ENCODE measurements at places on chromosomes 3 and 15.

DNA sequence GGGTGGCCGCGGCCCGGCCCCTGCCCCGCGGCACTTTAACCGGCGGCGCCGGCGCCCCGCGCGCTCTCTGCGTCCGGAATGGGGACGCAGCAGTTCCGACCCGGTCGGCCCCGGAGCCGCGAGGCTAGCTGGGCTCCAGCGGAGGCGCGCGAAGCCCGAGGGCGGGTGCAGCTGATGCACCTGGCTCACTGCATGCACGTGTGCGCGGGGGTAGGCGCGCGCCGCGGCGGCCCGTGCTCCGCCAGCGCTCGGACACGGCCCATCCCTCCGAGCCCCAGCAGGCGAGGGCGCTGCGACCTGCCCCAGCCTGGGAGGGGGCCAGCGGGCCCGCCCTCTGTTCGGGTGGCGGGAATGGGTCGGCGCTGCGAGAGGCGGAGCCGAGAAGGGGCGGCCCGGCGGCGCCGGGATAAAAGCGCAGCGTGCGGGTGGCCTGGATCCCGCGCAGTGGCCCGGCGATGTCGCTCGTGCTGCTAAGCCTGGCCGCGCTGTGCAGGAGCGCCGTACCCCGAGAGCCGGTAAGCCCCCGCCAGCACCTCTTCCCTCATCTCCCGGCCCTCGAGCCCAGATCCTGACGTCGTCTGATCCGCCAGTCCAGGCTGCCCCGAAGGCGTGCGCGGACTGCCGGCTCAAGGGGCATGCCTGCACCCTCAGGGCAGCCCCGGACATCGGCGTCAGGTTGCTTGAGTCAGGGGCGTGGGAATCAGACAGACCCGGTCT, at the start of the genes CHDH and IL17RB:
TSS of gene CHDH (minus strand) at position 286 of the 717 bp plus-strand sequence. CDS start 22,411 bp downstream, outside the sequence.
TSS of gene IL17RB (plus strand) at position 435 of the 717 bp plus-strand sequence. CDS start at position 456, 21 bp downstream.
- peak; percentile 31 for DNase-seq

DNA sequence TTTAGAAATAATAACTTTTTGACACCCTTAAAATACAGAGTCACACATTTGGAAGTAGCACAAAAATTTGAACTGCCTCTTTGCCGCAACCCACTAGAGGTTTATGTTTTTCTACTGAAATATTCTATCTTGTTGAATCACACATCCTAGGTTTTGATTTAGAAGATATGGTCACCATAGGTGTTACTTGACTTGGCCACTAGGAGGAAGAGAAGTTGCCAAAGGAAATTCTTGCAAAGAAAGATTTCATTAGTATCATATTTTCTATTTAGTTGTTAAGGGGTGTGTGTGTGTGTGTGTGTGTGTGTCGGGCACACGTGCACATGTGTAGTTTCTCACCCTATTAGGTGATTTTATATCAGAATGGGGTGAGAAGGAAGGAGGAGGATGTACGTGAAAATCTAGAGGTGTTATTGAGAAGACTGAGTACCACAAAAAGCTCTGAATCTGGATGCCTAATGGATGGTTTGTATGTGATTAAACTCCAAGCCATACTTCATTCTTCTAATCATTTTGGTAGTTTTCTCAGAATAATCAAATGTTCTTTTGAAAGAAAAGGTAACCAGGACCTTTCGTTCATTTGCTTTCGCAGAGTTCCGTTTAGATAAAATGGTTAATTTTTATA, 31.5 kb downstream of the ZFAND6 start:
- DNase-seq, result no peak

DNA sequence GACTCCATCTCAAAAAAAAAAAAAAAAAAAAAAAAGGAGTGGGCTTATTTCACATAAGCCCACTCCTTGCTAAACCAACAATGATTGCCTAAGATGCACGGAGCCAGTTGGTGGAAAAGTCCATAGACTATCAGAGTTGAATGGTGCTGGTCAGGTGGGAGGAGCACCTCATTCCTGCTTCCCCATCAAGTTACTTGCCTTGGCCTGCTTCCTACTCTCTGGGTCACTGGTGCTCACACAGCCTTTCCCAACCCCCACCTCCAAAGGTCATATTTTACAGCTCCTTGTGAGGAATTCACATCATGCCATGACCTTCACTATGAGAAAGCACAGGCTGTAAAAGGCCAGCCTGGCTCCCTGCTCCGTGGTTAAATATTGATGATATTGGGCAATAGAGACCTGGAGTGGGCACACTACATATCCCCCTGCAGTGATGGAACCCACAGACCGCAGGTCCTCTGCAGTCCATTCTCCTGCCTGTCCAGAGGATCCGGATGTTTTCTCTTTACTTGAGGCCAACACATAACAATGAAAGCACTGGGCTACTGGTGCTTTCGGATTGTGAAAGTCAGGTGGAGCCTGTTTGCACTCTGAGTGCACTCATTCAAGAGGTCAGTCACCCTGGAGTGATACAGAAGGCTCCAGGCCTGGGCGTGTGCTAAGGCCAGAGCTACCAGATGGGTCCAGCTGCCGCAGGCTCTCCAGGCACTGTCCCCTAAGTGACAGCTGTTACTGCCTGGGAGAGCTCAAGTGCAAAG, at the start of gene SLC51B:
TSS of gene SLC51B (plus strand) at position 664 of the 758 bp plus-strand sequence. CDS start 4,618 bp downstream, outside the sequence.
- no peak for DNase-seq

DNA sequence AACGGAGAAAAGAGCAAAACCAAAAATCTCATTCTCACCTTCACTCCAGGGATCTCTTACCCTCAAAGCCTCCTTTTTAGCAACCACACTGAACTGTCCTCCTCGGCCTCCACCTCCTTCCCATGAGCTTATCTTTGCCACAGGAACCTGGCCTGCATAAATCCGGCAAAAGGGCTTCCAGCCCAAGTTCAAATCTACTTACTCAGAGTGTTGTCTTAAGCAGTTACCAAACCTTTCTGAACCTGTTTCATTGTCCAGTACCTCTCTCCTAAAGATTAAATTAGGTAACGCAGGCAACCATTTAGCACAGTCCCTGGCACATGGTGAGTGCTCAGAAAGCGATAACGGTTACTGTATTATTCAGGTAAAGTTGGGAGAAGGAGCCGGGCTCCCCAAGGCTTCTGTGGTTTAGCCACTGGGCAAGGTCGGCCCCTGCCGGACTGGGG, 777 bp downstream of the CIB1 start:
- DNase-seq, result no peak

- DNase-seq, result no peak
Measured at GRCh38 chr15:65653801-65654521, 32.2 kb downstream of the SLC24A1 start.

DNA sequence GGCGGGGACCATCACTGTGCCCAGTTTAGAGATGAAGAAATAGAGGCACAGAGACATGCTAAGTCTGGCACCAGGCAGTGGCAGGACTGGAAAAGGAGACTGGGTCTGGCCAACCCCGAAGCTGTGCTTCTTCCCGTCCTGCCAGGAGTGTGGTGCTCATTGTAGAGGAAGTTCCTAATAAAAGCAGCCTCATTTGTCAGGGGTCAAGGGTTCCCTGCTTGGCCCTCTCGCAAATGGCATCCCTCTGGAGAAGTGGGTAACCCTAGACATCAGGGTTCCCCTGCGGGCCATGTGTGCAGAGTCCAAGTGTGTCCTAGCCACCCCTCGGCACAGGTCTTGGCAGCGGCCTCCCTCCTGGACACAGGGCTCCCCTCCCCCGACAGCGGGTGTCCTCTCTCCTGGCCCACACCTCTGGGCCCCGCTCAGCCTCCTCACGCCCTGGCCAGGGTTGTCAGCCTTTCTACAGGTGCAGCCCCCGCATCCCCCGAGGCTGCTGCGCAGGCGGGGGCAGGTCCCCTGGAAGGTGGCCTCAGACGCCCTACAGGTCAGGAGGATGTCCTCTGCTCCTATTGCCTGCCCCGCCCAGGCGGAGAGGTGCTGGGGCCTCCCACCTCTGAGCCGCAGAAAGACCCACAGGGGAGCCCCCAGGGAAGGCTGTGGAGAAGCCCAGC, 61.8 kb upstream of the PRR20G start:
- DNase-seq, result no peak

GRCh38 chr3:74537164-74537563, 77.3 kb downstream of the CNTN3 start:
- no peak for DNase-seq

GRCh38 chr3:177928172-177928873, 607.9 kb upstream of the KCNMB2 start:
- DNase-seq, result no peak

GRCh38 chr3:31680072-31680870, 147.5 kb downstream of the STT3B start:
- DNase-seq, result no peak

DNA sequence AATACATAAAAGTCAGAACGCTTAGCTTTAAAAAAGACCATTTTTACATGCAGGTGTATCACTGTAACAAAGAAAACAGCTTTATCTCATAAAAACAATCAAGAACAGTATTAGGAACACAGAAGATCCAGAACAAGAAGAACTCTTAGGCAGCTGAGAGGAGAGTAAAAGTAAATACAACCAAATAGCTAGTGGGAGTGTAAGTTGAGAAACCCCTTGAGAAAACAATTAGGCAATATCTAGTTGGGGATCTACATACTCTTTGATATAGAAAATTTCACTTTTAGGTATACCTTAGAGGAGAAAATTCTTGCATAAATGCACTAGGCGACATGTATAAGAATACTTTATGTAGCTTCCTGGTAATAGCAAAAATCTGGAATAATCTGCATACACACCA, 7.5 kb downstream of the TMF1 start:
- no peak for DNase-seq

GRCh38 chr15:26702381-26702780, 70.5 kb downstream of the GABRB3 start:
- DNase-seq, result no peak

- DNase-seq, result no peak
Measured at GRCh38 chr15:34993412-34993811, 5.3 kb upstream of the ZNF770 start.

DNA sequence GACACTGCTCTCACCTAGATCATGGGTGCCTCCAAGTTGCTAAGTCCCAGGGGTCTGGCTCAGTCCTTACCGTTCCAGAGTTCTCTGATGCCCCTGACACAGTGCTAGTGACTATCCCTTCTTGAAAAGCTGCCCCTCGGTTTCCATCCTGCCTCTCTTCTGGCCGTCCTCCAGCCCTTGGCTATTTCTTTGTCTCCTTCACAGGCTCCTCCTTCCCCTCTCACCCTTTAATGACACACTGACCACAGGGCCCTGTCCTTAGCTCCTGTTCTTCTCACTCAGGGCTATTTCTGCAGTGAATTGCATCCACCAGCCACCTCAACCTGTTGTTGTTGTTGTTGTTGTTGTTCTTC, 31.1 kb downstream of the SLC28A1 start:
- no peak for DNase-seq

DNA sequence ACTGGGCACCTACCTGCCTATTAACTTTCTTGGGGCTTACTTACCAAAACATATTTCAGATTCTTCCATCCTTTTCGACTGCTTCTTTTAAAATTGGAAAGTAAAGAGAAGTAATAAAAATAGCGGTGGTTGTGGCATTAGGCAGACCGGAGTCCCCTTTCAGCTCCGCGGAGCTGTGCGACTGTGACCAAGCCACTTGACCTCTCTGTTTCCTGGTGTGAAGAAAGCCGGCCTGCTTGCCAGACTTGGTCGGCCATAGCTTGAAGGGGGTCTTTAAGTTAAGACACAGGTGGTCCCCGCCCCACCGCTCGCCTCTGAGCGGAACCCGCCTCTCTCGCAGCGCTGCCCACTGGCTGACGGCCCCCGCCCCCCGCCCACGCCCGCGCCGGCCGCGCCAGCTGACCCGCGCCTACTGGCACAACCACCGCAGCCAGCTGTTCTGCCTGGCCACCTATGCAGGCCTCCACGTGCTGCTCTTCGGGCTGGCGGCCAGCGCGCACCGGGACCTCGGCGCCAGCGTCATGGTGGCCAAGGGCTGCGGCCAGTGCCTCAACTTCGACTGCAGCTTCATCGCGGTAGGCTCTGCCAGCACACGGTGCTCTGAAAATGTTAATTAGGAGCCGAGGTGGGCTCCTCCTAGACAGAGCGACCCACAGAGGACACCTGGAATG, 18.3 kb downstream of the NOX5 start:
- no peak for DNase-seq

DNA sequence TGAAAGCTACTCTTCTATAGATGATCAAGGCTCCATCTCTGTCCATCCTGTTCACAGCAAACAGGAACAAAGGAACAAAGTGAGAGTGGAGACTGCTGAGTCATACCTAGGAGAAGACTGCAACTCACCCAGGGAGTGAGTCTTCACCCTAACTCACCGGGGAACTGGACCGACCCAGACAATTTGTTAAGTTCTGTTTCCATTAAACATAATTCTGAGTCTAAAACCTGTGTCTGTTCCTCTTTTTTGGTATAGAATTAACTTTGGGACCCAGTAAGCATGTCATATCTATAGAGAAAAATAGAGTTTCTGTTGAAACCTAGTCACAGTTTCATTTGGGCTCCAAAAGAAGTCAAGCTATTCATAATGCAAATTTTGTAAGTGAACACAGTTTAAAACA, 21.6 kb downstream of the CCDC80 start:
- DNase-seq, result no peak

DNA sequence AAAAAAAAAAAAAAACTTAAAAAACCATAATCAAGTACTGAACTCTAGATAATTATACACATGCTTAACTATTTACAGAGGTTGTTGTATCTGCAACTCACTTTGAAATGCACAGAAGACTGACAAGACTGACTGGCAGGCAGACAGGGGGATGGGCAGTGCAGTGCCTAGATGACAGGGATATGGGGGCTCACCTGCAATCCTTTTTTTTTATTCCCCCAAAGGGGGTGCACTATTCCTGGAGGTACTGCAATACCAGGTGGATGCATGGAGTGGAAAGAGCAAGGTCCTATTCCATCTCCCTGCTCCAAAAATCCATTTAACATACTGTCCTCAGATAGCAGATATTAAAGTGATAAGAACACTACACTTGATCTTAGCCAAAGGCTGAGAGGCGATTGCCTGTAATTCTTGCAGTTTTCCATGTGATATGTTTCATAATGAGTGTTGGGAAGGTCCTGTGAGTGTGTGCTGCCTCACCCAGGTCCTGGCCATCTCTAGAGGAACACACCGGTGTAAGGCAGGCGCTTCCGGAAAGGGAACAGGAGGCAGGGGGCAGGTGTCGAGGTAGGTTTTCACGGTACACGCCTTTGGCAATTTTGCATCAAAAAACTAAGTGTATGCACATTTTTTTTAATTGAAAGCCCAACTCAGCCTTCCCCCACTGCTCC, 22.7 kb downstream of the SEC61A1 start:
- no peak for DNase-seq

DNA sequence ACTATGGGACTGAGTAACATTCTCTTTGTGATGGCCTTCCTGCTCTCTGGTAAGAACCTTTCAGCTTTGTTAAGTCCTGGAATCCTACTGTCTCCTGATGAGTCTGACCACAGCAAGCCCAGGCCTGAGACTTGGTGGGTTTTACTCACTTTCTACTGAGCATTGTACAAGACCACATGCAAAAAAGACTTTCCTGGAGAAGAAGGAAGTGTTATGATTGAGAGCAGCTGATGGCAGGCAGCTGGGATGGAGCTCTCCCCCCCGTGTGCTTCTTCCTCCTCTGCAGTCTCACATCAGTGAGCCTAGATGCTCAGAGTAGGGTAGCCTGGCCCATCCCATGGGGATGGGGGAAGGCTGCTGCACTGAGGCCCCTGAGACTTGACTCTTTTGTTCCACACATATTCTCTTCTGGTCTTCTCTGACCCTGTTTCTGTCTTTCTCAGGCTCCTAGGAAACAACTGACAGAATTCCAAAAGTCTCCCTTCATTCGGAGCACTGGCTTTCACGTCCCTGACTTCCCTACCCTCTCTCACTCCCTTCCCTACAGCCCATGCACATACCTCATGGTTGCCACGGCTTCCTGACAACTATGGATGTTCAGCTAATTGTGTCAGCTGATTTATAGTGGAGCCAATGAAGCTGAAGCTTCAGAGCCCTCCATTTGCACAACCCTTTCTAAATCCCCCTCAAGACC, 36.6 kb downstream of the CD86 start:
- DNase-seq, result no peak

Data from activated naive CD4-positive, alpha-beta T cell treated with anti-CD3 and anti-CD28 coated beads for 36 hours (primary cell).